Adrenal gland (tissue), 19 donors: ENCODE measurements at places on chromosomes 1 and 21.

DNA sequence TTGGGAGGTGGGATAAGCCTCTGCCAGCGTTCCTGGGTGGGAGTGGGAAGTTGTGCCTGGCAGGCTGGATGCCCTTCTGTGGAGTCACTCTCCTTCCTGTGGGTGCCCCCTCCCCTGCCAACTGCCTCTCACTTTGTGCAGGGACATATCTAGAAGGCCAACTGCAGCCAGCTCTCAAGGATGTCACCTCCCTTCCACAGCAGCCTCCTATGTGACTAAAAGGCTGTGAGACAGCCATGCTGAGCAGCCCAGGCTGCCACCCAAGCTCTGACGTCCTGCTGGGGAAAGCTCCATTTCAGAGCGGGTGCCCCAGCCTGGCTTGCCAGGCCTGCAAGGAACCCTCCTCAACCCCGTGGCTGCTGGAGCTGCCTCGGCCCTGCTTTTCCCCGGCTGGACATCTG, 19.6 kb upstream of the SLC26A9 start:
- no peak for DNase-seq

DNA sequence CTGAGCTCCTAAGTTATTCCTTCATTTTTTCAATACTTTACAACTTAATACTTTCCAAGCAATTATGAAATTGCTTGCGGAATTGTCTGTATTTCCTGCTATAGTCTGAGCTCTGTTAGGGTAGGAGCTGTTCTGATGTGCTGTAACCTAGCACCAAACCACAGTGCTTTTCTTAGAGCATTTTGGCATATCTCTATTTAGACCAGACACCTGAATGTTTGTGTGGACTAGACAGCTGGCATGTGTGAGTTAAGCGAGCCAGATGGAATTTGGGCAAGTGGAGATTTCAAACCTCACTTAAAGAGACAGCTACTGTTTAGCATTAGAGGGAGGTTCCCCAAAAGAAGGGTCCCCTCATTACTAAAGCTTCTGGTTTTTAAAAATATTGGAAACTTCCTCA, 106.1 kb downstream of the RWDD3 start:
- DNase-seq, result no peak

- DNase-seq, result no peak
Measured at GRCh38 chr1:241079047-241079446, 278.0 kb downstream of the RGS7 start.

DNA sequence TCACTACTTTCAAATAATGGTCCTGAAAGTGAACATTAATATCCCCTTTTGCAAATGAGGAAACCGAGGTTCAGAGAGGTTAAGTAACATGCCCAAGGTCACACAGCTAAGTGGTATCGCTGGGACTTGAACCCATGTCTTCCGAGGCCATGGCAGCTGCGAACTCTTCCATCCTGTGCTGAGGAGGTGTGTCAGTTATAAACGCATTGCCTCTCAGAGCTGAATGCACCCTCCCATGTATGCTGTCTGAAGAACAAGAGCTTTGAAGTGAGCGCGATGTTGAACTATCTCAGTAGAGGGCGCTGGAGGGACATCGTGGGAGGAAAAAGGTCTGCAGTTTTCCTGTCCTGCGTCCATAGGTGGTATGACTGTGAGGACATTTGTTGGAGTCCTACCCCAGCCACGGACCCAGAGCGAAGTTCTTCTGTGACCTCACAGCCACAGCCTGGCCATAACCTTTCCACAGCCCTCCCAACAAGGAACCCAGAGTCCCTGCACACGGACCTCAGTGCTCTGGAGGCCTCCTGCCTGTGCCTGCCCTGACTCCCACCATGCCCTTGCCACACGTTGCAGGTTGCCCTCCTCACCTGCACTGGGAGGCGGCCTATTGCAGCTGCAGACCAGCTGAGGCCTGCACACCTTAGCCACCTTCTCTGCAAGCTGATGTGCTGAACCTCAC, 7.5 kb downstream of the MYOC start:
- DNase-seq, result peak; percentile 91

- DNase-seq, result no peak
Measured at GRCh38 chr1:112509005-112509659, 367 bp downstream of the WNT2B start.

DNA sequence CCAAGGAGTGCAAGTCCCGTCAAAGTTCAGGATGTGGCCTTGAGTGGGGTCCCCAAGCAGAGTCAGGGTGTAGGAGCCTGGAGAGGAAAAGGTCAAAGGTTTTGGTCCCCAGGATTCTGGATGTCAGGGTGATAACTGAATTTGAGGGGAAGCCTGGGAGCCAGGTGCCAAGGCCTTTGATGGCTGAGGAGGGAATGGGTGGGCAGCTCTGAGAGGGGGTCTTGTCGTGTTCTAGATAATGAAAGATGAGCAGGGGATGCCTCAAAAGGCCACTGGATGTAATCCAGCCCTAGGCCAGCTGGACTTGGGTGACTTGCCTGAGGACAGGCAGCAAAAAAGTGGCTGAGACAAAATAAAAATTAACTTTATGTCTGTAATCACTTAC, 27.5 kb upstream of the KCNA2 start:
- DNase-seq, result no peak

DNA sequence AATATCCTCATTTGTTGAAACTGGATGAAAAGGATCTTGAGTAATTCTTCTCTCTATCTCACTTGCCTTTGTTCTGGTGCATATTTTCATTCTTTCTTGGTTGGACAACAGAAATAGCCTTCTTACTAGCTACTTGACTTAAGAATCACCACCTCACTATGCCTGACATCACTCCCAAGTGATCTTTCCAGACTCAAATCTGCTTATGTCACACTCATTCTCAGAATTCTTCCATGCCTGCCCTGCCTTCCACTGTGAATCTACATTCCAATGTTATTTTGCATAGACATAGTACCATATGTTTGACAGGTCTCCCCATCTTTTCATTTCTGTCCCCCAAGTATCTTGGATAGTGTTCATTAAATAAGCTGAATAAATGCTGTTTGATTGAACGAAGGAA, 78.5 kb upstream of the DPYD start:
- no peak for DNase-seq

- no peak for DNase-seq
Measured at GRCh38 chr1:231519166-231519565, 9.3 kb upstream of the TSNAX start.

DNA sequence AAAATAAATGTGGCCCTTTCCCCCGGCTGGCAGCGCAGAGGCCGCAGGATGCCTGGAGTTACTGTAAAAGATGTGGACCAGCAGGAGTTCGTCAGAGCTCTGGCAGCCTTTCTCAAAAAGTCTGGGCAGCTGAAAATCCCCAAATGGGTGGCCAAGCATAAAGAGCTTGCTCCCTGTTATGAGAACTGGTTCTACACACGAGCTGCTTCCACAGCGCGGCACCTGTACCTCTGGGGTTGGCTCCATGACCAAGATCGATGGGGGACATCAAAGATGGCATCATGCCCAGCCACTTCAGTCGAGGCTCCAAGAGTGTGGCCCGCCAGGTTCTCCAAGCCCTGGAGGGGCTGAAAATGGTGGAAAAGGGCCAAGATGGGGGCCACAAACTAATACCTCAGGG, 95.9 kb downstream of the LRIG2 start:
- no peak for DNase-seq

DNA sequence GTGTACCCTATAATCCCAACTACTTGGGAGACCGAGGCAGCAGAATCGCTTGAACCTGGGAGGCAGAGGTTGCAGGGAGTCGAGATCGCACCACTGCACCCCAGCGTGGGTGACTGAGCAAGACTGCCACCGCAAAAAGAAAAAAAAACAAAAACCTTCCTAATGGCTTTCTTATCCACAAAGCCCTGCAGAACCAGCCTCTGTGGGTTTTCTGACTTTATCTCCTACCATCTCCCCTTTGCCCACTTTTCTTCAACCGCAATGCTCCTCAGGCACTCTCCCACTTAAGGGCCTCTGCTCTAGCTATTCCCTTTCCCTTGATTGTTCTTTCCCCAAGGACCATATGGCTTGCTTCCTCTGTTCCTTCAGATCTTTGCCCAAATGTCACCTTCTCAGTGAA, 67.9 kb upstream of the PUM1 start:
- no peak for DNase-seq

- no peak for DNase-seq
Measured at GRCh38 chr21:44734026-44734745, 22.8 kb upstream of the TSPEAR start.

DNA sequence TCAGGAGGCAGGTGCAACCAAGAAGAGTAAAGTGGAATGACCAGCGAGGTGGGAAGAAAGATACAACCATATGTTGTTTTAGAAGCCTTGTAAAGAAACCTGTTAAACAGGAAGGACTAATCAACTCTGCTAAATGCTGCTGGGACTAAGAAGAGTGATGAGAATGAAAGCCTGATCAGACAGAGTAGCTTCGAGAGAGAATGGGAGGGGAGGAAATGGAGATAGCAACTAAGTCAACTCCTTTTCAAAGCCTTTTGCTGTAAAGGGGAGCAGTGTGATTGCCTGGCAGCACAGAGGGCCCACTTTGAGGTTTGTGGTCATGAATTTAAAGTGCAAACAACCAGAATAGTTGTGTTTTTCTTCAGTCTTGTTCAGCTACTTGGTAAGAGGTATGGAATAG, 31.4 kb downstream of the SLC30A7 start:
- no peak for DNase-seq
